Activated CD8-positive, alpha-beta memory T cell treated with anti-CD3 and anti-CD28 coated beads for 1 hour (primary cell): ENCODE measurements at places on chromosomes 12 and 14.
A peak's percentile ranks its signal among the peaks of the same experiment; 100 is the strongest.

DNA sequence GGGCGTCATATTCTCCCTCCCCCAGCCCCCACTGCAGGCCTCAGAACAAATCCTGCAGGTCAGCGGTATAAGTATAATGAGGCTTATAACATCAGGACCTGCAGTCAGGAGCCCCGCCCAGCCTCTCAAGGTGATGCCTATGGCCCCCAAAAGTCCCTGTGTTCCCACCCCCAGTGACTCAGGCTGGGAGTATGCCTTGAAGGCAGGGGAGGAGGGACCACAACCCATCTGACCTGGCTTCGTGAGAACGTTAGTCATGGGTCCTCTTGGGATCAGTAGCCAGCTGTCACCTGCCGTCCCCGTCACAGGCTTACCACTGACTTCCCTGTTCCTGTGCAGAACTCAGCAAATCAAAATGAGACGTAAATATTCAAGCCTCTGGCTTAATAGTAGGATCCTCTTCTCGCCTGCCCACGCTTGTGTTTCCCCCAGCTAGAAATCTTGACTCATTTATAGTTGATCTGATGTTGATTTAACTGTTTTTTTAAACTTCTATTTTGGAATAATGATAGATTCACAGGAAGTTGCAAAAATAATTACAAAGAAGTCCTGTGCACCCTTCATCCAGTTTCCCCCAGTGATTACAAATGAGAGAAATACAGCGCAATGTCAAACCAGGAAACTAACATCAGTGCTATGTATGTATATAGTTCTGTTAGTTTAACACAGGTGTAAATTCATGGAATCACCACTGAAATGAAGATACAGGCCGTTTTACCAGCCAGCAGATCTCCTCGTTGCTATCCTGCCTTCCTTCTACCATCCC, 107.5 kb downstream of the ADGRD1 start:
- DNase-seq: no peak

- no peak for DNase-seq
Measured at GRCh38 chr14:83300476-83301064, 1766.9 kb upstream of the SEL1L start.

DNA sequence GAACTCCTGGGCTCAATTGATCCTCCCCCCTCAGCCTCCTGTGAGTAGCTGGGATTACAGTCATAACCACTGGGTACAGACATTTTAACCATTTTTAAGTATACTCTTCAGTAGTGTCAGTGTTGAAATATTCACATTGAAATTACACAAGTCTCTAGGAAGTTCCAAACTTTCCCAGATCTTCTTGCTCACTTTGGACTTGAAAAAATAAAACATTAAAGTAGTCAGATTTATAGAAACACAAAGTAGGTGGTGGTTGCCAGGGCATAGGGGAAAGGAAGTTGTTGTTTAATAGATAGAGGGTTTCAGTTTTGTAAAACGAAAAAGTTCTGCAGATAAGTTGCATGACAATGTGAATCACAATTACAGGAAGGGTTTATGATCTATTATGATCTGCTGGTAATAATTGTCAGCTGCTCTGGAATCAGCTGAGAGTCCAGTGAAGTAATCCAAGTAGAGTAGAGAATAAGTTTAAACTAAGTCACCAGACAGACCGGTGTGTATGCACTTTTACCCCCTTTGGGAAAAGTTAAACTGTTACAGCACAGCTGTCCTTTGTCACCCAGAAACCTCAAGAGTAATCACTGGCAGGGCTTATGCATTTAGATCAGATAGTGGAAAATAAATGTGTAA, 27.4 kb downstream of the PCNX1 start:
- DNase-seq: no peak

DNA sequence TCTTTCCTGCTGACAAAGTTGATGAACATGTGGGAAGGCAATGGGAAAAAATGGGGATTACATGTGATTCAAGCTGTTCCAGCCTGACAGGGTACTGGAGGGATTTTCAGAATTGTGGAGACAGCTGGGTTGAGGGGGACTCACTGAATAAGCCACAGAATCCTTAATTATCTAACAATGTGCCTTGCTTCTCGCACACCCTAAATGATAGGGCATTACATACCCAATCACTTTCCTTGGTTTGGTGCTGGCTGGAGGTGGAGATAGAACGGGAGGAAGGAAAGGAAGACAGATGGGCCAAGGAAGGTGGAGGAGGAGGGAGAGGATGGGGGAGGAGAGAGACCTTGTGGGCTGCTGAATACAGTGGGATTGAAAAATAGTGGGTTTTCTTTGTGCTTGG, 20.7 kb downstream of the PELI2 start:
- no peak for DNase-seq

GRCh38 chr14:30129807-30130206, 202.2 kb upstream of the PRKD1 start:
- no peak for DNase-seq

DNA sequence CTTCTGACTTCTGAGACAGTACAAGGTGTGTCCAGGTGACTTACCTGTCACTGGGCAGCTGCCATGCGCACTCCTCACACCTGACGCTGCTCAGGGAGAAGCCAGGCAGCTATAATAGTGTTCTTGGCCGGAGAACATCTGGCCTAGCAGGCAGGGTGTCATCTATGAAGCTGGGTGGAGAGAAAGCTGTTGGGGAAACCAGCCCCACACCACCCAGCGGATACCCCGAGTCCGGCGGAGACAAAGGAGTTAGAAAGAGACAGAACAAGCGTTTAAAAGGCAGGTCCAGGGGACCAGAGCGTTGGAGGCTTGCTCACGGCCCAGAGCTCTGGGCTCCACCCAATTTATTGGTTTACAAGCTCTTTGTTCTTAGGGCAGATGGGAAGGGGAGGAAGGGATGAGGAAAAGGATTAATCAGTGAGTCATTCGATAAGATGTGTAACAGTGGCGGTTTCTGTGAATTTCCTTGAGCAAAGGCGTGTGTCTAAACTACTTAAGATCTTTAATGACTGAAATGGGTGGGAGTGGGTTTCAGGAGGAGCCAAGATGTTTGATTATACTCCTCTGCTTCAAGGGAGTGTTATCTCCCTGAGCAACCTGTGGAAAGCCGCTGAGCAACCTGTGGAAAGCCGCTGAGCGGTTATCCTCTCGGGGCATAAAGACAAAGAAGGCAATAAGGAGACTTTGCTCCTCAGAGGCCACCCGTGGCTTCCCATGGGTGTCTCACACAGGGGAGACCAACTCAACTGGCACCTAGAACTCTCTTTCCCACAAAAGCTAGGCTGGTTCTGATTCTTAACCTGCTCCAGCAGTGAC, at the start of gene GALNT8:
Gene GALNT8 (plus strand): TSS at position 580 of the 816 bp plus-strand sequence. CDS start 278 bp downstream, outside the sequence.
- DNase-seq: no peak

DNA sequence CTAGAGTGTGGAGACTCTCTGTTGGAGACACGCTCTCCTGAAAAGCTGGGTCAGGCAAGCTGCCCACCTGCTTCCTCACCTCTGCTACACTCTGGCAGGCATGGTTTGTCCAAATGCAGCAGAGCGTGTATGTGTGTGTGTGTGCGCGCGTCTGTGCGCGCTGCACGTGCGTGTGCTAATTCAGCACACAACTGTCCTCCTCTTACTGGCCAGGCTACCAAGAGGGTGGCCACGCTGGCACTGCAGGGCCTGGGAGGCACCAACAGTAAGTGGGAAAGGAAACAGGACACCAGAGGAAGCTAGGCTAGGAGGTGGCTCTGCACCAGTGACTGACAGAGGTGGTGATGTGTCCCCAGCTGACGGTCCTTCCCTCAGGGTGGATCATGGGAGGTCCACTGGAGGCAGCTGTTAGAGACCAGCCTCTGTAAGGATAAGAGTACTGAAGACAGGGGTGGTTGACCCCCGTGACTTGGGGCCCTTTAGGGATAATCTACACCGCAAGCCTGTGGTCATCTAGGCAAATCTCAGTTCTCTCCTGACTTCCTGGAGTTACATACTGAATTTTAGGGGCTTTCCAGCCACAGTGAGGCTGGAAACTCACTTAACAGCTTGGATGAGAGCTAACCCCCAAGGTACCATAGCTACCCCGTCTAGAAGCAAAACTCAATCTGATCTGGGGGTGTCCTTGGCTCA, 15.6 kb upstream of the TFCP2 start:
- no peak for DNase-seq

- DNase-seq: no peak
Measured at GRCh38 chr12:124823272-124823970, 40.2 kb downstream of the SCARB1 start.

DNA sequence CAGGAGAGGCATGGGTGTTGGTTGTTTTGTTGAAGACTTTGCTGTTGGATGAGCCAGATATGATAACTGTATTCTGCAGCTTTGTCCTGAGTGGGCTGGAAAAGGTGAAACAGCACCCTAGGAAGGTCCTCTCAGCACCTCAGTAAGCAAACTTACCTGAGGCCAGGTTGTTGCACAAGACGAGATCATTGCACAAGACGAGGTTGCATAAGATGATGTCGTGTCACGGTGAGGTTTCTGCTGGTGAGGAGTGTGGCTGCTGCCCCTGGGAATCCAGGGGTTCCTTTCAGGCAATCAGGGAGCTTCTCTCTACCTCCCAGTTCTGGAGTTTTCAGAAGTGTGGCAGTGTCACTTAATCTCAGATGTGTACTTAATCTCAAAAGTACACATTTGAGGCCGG, 85.6 kb downstream of the GLT1D1 start:
- DNase-seq: no peak

DNA sequence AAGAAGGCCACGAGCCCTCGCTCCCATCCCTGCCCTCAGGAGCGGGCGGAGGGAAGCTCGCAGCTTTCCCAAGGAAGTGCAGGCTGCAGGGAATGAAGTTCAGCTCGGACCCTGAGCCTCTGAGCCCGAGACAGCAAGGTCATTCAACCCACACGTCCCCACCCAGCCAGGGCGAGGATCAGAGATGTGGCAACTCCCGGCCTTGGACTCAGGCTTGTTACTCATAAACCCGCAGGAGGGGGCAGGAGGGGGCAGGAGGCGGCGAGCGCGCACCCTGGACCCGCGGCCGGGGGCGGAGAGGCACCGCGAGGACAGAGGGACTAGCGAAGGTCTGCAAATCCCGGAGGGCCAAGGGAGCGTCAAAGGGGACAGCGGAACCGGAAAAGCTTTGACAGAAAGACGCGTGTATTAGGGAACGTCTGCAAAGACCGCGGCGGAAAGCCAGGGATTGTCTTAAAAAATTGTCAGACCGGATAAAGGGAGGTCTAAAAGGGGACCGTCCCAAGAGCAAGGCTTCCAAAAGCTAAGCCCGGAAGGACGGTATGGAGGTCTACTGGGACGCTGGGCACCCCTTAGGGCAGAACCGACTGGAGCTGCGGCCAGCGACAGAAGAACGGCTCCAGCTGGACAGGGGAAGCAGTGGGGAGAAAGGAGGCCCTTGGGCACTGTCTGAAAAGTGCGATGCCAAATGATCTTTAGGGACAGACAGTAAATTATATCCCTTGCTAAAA, 611 bp upstream of the DCAF11 start:
- DNase-seq: peak; percentile 49

GRCh38 chr12:48340943-48341342, 9.8 kb downstream of the ZNF641 start:
- no peak for DNase-seq

DNA sequence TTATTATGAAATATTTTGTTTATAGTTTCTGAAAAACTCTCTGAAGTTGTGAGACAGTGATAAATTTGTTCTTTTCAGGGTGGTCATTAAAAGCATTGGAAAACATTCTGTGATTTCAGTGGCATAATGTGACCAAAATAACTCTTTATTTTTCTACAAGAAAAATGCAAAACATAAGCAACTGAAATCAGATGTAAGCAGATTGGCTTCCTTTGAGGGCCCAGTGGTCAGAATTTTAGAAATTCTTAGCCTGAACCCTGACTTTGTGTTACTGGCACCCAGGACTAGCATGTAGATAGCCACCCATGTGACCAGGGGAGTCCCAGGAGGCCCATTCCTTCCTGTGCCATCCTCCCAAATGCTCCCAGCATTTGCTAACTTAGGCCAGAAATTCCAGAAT, 145.6 kb upstream of the SLC38A2 start:
- no peak for DNase-seq

DNA sequence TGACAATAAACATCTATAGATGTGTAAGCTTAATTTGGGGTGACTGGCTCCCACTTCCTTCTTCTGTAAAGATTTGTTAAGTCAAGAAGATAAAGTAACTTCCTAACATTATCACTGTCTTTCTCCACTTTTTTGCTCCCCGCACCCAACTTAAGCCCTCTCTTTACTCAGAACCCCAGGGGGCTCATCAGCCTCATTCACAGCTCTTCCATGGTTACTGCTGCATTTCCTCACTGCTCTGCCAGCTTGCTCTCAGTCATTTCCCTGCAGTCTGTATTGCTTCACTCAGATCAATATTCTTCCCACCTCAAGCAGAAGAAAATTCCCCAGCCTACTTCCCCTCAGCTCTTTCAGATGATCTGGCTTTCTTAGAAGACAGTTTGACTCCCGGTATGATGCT, 102.0 kb downstream of the PIK3C2G start:
- DNase-seq: no peak
